ENCODE measurements at places on chromosomes 5 and 9. TPM values are rescaled to one million over a fixed set of nuclear protein-coding genes. Genes with fewer than 3 reads are reported as not detected.

OR13C5 gene
- total RNA-seq = not detected

PRSS3 gene
- 15.2 TPM for total RNA-seq

ACTBL2 gene
- total RNA-seq = 0.07 TPM

PHF24 gene
- total RNA-seq = 0.21 TPM

GNA14 gene
- not detected for total RNA-seq

SEMA6A gene
- 0.18 TPM for total RNA-seq

SCGB3A2 gene
- not detected for total RNA-seq
